ENCODE measurements at places on chromosomes 1 and 21.

DNA sequence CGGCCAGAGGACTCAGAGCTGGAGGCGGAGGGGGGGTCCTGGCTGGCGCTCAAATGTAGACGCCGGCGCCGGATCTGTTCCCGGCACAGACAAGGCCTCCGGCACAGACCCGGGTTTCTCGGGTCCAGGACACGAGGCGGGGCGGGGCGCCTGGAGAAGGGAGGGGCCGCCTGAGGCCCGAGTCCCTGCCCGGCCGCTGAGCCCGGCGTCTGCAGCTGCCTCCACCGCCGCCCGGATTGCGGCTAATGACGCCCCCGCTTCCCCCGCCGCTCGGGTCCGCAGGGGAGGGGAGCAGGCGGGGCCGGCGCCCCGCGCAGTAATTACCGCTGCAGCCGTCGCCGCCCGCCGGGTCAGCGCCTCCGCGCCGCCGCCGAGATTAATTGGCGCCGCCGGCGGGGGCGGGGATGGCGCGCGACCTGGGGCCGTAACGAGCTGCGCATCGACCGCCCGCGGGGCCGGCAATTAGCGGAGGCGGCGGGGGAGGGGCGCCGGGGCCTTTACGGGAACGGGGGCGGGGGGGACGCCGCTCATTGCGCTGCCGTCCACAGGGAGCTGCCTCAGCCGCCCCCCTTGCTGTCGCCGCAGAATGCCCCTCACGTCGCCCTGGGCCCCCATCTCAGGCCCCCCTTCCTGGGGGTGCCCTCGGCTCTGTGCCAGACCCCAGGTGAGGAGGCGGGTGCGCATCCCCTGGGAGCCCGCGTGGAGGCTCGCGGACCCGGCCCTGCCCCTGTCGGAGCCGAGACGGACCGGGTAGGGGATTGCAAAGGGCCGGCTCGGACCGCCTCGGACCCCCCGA lies 17.3 kb downstream of the NOC2L start:
- no peak for DNase-seq

DNA sequence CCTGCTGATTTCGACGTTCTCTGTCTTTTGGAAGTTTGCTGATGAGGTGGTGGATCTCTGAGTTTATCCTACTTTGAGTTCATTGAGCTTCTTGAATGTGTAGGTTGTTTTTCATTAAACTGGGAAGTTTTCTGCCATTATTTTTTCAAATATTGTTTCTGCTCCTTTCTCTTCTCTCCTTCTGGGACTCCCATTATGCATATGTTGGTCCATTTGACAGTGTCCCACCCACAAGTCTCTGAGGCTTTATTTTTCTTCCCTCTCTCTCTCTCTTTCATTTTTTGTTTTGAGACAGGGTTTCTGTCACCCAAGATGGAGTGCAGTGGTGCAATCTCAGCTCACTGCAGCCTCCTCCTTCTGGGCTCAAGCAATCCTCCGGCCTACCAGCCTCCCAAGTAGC lies 11.7 kb downstream of the TNFRSF18 start:
- DNase-seq: no peak

DNA sequence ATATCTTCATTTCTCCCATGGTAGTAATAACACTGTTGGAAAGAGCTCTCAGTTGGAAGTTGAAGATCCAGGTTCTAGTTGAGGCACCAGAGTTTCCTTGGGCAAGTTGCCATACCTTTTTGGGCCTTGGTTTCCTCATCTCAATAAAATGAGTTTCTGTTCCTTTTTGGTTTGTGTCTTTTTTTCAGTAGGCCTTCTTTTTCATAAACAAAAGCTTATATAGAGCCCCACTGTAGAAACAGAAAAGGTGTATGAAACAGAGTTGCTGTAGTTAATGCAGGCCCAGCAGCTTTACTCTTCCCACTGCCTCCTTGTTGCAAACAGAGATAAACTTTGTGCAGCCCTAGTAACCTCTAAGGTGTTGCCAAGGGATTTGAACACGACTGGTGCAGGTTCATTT lies 41.7 kb downstream of the WNT4 start:
- no peak for DNase-seq

GRCh38 chr1:160260406-160261382 lies 1.7 kb downstream of the DCAF8 start:
- no peak for DNase-seq

DNA sequence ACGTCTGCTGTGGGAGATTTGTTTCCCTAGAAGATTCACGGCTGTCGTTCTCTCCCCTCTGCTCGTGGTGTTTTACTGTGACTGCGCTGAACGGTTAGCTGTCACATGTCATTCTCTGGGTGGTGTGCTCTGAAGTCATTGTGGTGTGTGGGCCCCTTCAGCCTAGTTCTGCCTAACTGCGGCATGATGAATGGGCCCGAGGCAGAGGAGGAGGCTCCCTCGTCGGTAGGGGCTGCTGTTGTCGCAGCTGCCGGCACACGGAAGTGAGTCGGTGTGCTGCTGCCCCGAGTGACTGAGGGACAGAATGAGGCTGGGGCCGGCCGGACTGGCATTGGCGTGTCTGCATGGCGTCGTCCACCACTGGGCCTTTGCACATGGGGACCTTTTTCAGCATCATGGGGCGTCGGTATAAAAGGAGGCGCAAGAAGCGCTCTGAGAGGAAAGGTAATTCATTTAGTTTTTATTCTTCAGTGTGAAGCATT lies 77.9 kb downstream of the ADARB1 start:
- peak; percentile 58 for DNase-seq

DNA sequence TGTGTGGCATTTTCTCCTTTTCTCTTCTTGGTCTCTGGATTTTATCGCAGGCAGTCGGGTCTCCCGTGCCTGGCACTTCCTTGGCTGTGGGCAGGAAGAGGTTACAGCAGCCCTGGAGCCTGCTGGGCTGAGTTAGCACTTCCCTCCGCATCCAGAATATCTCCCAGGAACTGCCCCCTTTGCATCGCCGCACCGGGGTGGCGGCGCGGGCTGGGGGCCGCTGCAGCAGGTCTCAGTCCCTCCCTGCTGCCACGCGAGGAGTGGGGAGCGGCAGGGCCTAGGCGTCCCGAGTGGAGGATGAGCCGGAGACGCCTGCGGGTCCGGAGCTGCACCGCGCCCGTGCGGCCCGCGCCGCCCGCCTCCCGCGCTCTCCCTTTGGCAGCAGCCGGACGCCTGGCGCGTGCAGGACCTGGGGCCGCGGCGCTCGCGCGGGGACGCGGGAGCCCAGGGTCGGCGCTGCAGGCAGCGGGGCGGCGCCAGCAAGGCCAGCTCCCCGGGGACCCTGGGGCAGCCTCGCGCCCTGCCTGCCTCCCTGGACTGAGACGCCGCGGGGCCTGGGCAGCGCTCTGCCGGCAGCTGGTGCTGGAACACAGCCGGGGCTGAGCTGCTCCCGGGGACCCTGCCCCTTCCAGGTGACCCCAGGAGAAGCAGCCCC lies 192.8 kb downstream of the PRDM2 start:
- DNase-seq: no peak

GRCh38 chr21:41705546-41706262 lies 61.1 kb downstream of the RIPK4 start:
- DNase-seq: no peak

GRCh38 chr1:201816309-201816854 lies 12.6 kb upstream of the IPO9 start:
- no peak for DNase-seq

DNA sequence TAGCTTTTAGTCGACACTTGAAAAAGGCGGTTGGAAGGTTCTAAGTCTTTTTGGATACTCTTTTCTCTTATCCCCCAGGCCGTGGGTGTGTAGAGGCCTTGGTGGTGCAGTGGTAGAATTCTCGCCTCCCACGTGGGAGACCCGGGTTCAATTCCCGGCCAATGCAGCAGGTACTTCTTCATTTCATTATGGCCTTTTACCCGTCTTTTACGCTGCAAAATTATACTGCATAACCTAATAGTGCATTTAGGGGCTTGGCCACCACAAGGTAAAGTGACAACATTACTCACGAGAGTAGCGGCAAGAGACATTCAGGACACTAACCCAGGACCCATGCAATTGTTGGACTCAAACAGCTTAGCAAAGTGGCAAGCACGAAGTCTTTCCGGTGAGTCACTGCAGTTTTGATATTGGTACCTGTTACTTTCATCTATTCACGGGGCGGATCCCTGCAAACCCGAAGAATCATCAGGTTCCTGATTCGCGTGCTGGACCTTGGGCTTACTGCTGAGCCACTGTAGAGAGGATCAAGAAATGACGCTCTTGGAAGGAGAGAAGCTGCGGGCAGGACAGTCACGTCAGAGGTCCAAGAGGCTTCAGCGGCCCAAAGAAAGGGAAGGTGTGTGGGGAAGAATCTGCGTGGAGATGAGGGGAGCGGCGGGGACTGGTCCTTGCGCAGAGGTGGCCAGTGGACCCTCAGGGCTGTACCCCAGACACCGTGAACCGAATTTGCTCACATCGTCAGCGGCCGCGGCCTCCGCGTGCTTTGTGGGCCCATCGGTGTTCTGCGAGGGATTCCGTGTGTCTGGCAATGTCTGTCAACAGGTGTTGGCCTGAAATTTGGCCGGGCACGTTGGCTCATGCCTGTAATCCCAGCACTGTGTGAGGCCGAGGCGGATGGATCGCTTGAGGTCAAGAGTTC lies 12.9 kb upstream of the RNU1-4 start:
- DNase-seq: peak; percentile 51

DNA sequence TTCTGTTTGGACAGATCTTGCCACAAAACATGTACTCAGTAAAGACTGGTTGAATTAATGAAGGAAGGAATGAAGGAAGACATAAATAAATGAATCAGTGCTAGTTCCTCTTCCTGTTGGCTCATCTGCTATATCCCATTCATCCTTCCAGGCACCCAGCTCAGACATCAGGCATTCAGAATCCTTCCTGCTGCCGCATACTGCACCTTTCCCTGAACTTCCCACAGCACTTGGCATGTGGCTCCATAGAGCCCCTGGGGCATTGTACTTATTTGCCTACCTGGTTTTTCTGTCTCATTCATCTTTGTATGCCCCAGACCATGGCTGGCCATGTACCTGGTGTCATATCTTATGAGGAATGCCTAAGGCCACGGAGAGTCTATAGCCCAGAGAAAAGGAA lies 34.4 kb upstream of the ZNF648 start:
- no peak for DNase-seq

- no peak for DNase-seq
Measured at GRCh38 chr1:232921381-232921780, 29.0 kb upstream of the NTPCR start.

- no peak for DNase-seq
Measured at GRCh38 chr1:210292231-210292871, 36.4 kb upstream of the HHAT start.

DNA sequence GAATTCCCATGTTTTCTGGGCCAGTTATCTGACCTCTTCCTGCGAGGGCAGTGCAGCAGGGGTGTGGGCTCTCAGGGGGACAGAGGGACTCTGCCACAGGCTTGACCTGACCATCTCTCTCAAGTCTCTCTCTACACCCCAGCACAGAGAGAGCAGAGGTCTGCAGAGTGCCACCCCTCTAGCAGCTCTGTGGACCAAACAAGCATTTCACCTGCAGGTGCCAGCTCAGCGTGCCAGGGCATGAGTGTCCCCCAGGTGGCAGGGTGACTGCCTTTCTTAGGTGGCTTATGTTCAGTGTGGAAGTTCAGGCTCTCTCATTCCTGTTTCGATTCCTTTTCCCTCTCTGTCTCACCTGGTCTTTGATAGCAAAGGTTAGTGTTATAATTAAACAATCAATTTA lies 191.3 kb downstream of the CACNA1E start:
- no peak for DNase-seq

DNA sequence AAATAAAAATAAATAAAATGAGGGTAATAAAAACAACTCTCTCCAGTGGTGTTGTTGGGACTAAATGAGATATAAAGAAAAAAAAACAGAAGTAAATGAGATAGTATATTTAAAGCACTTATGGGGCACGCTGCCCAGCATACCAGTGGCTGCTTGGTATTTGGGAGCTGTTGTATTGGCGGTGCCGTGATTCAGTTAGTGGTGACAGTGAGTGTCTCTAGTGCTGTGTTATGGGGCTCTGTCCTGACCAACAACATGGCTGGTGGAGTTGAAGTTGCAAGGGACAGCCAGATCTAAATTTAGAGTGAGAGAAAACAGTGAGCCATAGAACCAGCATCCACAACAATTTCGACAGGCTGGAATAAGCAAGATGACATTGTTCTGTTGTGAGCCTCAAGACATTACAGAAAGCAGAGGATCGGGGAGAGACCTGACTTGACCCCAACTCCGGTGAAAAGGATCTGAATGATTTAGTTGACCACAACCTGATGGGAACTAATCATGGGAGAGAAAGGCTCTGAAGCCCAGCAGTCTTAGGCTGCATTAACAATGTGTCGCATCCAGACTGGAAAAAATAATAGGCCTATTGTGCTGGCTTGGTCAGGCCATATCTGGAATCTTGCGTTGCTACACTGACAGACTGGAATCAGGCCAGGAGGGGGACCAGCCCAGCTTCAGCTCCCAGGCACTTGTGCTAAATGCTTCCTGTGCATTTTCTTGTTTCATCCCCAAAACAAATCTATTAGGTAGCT lies 2.4 kb upstream of the MFSD2A start:
- no peak for DNase-seq

DNA sequence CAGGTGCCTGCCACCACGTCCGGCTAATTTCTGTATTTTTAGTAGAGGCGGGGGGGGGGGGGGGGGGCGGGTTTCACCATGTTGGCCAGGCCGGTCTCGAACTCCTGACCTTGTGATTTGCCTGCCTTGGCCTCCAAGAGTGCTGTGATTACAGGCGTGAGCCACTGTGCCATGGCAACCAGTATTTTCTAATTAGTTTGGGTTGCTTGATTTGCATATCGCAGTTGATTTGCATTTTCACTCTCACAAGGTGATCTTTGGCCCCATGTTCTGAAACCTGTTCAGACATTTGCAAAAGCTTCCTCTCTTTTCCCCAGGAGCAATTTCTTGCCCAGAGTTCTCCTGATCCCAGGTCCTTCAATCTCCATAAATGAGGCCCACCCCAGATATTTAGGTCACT lies 1.7 kb downstream of the TOR3A start:
- DNase-seq: no peak

DNA sequence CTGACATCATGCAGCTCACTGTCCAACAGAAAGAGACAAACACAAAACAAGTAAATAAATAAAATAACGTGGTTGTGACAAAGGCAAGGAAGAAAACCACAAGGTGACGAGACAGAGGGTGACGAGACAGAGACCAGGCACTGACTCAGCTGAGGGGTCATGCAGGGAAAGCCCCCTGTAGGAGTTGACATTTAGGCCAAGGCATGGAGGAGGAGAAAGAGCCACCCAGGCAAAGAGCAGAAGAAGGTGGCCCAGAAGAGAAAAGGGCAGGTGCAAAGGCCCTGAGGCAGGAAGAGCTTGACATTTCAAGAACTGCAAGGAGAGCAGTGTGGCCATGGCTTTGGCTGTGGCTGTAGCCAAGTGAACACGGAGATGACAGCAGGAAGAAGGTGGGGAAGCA lies 65.1 kb upstream of the ID3 start:
- DNase-seq: no peak

DNA sequence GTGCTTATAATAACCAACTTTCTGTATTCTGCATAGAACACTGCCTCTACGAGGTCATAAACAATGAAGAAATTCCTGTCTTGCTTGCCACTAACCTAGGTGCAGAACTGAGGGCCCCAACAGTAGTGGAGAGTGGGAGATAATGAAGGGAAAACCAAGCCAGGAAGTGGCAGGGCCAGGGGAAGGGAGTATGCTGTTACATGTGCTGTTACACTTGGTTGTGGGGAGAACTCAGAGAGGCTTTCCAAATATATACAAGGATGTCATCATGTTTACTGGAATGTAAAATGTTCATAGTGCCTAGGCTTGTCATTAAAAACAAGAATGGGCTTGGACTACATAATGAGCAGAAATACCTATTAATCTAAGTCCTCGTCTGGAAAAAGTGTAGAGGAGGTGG lies 31.1 kb downstream of the NHLH2 start:
- no peak for DNase-seq

GRCh38 chr1:201693890-201694607 lies 134.9 kb upstream of the IPO9 start:
- no peak for DNase-seq

GRCh38 chr21:28444557-28444956 lies 548.1 kb downstream of the LTN1 start:
- no peak for DNase-seq

Measured in effector memory CD8-positive, alpha-beta T cell (primary cell).